ENCODE measurements at places on chromosomes 7 and 10.
A peak's percentile ranks its signal among the peaks of the same experiment; 100 is the strongest.

GRCh38 chr10:86757113-86757972 is 924 bp downstream of the BMPR1A start:
- DNase-seq = peak; percentile 36

DNA sequence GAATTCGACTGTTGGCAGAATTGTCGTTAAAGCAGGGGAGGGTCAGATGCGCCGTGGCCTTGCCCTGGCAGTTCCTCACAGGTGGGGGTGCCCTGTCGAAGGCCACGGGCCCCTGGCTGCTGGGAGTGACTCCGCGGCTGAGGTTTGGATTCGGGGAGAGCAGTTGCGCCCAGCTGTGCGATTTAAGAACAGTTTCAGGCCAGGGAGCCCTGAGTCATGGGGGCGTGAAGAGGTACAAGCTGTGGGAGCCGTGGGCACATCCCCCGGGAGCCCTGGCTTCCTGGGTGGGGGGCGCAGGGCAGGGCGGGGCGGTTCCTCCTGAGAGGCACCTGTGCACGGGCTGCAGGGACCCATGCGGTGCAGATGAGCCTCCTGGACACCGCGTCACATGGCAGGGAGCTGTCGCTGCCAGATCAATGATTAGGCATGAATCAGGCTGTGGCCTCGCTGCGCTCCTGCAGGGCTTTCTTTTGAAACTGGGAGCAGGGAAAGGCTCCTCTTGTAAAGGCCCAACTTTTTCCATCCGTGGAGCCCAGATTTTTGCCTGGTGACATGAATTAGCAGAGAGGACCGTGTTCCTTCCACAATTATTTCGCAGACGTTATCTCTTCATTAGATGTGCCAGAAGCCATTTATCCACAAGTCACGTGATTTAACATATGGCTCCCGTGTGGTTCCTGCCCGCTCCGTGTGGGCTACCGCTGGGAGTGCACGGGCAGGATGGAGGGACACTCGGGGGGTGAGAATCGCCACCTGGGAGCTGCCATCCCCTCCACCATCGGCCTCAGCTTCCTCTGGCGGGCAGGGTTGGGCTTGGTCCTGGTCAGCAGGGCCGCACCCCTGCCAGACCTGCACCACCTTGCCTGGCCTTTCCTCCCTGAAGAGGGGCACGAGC is 918 bp downstream of the PWWP2B start:
- DNase-seq = no peak

DNA sequence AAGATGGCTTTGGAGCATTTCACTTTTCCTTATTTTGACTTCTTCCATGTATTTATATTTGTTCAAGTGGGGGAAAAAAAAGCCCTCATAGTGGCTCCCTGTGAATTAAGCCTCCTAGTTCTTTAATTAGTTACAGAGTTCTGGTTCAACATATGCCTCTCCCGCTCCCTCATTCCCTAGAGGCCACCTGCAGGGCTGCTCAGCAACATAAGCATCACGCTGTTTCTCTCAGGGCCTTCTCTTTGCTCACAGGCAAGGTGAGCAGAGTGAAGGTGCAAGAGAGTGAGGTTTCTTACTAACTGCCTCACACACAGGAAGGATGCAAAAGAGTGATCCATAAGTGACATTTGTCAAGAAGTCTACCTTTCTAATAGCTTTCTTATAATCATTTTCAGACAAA is 196.7 kb downstream of the SEMA3E start:
- DNase-seq = no peak

DNA sequence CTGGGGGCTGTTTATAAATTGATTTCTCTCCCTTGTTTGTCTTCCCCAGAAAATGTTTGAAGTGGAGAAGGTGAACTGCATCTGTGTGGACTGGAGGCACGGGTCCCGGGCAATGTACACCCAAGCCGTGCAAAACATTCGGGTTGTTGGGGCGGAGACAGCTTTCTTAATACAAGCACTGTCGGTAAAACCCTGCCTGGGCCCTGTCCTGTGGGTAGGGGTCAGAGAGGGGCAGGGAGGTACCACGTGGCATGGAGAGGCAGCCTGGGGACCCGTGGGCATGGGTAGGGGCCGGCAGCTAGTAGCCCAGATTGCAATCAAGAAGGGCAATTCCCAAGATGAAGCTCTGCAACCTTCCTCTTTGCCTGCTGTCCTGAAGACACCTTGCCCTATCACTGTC is 6.1 kb downstream of the PNLIPRP2 start:
- no peak for DNase-seq

DNA sequence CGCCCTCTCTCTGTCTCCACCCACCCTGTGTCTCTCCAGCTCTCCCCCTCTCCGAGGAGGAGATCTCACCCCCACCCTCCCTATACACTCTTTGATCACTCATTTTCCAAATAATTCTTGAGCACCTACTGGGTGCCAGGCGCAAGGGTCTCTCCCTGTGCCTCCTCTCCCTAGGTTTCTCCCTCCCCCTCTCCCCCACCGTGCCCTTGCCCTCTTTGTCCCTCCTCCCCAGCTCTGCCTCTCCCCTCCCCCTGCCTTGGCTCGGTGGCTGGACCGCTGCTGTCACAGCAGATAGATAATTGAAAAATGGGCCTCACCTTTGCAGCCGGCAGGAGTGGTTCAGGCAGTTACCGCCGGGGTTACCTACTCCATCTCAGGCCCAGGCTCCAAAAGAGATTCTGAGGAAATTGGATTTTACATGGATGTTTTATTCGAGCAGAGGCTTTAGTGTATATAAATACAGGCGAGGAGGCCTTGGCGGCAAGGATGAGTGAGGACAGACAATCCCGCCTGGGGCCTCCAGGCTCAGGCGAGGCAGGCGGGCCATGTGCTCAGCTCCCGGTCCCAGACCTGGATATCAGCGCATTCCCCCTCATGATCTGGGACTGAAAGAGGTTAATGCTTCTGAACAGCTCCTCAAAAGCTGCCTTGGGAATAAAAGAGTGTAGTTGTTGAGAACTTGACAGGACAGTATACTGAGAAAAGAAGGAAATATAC is 60.8 kb upstream of the BTRC start:
- DNase-seq = no peak

DNA sequence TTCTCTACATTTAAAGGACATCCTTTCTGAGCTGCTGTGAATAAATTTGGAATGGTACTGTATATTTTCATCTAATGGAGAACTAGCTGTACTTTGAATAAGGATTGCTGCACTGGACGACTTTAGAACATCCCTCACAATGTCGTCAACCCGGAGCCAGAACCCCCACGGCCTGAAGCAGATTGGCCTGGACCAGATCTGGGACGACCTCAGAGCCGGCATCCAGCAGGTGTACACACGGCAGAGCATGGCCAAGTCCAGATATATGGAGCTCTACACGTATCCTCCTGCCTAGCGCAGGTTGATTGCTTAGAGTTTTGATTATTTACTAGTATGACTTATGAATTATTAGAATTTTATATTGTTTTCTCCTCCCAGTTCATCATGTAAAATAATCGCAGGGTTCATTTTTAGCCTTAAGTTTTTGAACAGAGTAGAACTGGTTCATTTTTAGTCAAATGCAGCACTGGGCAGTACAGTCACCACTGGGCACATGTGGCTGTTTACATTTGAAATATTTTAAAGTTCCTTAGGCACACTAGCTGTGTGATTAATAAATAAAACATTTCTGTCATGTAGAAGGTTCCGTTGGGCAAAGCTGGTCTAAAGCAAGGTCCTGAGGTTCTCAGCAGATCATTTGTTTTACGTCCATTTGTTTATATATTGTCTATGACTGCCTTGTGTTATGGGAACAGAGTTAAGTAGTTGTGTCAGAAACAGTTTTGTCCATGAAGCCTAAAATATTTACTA is 31.5 kb downstream of the CUL1 start:
- no peak for DNase-seq

- DNase-seq = no peak
Measured at GRCh38 chr10:43825421-43825820, 176.7 kb upstream of the ZNF32 start.

DNA sequence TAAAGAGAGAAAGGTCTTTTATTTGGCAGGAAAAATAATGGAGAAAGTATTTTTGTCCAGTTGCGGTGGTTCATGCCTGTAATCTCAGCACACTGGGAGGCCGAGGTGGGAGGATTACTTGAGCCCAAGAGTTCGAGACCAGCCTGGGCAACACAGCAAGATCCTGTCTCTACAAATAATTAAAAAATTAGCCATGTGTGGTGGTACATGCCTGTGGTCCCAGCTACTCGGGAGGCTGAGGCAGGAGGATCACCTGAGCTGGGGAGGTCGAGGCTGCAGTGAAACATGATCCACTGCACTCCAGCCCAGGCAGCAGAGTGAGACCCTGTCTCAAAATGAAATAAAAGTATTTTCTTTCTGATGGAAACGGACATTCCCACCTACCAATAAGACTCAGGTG is 77.8 kb upstream of the MKRN1 start:
- DNase-seq = no peak

DNA sequence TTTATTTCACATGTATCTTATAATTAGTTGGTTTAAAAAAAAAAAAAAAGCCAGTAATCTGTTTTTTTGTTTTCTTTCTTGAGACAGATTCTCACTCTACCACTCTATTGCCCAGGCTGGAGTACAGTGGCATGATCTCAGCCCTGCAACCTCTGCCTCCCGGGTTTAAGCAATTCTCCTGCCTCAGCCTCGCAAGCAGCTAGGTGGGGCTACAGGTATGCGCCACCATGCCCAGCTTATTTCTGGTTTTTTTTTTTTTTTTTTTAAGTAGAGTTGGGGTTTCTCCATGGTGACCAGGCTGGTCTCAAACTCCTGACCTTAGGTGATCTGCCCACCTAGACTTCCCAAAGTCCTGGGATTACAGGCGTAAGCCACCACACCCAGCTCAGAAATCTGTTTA is 34.1 kb upstream of the CAPZA2 start:
- DNase-seq = no peak

DNA sequence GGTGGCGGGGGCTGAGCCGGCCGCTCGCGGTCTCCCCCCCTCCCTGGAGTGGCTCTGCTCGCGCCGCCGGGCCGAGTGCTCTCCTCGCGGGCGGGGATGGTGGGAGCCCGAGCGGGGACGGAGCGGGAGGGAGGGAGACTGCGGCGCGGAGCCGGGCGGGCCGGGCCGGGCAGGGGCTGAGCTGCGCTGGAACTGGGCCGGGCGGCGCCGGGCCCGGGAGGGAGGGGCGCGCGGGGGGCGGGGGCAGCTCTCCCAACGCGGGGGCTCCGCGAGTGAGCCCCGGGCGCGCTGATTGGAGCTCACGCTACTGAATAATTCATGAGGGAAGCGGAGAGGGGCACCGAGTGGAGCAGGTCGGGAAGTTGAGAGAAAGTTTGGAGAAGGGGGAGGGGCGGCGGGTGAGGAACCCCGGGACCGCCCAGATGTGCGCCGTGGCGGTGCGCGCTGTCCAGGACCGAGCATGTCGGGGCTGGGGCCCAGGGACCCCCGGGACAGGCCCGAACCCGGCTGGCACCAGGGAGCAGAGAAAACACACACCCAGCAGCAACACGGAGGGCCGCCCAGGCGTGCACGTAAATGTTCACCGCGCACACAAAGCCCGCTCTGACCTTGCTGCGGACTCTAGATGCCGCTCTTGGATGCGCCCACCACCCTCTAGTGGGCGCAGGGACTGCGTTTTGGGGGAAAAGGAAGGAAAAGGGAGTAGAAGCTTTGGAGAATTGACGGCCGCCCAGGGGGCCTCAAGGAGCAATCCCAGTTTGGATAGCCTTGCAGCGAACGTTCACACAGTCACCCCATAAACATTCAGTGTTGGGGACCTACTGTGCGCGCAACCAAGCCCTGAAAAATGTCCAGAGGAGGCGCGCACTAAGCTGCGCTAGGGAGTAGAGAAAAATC is at the start of gene EPHB4:
Gene EPHB4, minus strand, starts transcription at position 194 of the 897 bp plus-strand sequence. CDS start 493 bp downstream, outside the sequence.
- peak; percentile 39 for DNase-seq

GRCh38 chr10:91104193-91105041 is 116.0 kb upstream of the PCGF5 start:
- DNase-seq = no peak

- no peak for DNase-seq
Measured at GRCh38 chr7:94472608-94473007, 37.0 kb upstream of the CASD1 start.

DNA sequence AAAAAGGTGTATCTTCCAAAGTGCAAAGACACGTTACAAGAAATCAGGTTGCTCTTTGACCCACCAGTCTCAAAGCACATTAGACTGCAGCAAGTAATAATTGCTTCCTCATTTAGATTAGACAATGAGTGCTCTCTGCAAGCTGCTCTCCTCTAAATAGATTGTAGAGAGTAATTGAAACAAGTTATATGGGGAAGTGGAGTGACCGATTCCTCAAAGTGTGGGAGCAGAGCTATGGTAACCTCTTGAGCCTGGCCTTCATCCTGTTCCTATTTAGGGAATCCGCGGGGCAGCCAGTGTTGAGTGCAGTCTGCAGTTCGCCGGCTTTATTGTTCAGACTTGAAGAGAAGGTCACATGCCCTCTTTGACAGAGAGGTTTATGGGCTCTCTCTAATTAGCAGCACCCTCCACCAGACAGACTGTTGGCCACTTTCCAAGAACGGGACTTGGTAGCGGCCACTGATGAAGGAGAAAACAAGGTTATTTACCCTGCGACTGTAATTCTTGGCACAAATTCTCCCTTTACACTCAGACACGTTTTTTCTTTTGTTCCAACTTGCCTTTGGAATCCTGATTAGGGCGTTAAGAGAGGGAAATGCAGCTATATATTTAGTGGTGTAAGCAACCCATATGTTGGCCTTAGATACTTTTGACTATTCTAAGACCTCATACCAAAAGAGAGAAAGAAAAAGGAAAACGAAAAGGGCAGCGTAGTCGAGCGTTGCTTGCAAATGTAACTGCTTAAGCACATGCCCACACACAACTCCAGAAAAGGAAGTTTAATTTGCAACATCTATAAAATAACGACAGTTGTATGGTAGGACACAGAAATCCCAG is 107.5 kb downstream of the REEP3 start:
- DNase-seq = peak; percentile 46

GRCh38 chr7:76051840-76052239 is 3.9 kb downstream of the MDH2 start:
- DNase-seq = no peak

- DNase-seq = no peak
Measured at GRCh38 chr10:7258948-7259523, 151.8 kb downstream of the SFMBT2 start.

- DNase-seq = no peak
Measured at GRCh38 chr10:71090801-71091200, 121.6 kb upstream of the UNC5B start.

DNA sequence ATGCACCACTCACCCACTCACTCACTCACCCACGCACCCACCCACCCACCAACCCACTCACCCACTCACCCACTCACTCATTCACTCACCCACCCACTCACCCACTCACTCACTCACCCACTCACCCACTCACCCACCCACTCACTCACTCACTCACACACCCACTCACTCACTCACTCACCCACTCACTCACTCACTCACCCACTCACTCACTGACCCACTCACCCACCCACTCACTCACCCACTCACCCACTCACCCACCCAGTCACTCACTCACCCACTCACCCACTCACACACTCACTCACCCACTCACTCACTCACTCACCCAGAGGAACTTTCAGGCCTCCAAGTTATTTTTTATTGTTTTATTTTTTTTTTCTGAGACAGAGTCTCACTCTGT is 93.1 kb upstream of the MKI67 start:
- DNase-seq = no peak

- no peak for DNase-seq
Measured at GRCh38 chr10:74928742-74929191, 102.4 kb downstream of the KAT6B start.

- DNase-seq = no peak
Measured at GRCh38 chr7:36613031-36613614, 111.2 kb downstream of the AOAH start.
